ENCODE measurements at places on chromosomes 12 and 14. TPM values are rescaled to one million over a fixed set of nuclear protein-coding genes. Genes with fewer than 3 reads are reported as not detected.

The SERPINA10 gene
- total RNA-seq: not detected

DNA sequence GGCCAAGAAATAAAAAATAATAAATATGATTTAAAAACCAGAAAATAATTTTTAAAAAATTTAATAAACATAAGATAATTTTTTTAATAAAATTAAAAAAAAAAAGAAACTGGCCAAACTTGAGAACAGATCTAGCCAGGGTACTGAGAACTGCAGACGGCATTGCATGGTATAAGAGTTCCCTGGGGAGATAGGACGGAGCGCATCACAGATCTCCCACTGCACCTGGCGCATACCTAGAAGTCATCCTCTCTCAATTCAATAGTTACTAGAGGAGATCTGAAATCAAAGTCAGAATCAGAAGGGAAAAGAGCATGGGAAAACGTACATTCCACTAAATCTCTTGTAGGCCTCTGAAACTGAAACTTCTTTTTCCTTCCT lies 58.9 kb upstream of the BCL2L14 start:
- no peak for DNase-seq
- no peaks in the 10 kb centered on the region for H3K27me3 ChIP-seq
- no peaks in the 10 kb centered on the region for H3K36me3 ChIP-seq
- H3K4me1 ChIP-seq: peaks cover 28% of the 10 kb centered on the region
- no peak overlapping the region for H3K4me3 ChIP-seq
- no peak overlapping the region for H3K27ac ChIP-seq

DNA sequence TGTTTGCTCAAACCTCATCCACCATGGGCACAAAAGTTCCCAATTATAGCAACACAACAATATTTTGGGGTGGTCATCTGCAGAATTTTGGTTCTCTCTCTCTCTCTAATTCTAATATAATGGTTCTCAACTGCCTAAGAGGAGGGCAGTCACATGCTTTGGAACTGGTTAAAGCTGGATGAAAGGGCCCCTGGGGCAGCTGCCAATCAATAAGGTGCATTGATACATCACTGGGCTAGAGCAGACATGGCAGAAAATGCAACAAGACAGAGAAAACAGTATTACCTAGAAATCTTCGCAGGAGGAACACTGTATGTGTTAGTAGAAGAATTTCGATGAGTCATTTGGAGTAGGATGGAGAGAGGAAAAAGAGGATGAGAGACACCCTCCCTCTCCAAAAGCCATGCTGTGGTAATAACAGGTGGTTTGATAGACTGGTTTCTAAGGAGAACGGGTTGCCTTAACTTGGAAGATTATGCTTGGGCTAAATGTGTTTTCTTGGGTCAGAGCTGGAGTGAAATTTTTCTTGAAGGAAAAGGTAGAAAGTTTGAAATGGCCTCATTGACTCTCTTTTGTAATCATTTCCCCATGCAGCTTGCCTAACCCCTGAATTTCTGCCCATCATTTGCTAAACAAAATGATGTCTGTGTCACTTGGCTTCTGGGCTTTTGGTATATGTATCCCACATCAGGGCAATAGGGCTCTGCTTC lies 67.1 kb upstream of the HIF1A start:
- no peak overlapping the region for H3K4me3 ChIP-seq
- no peak for DNase-seq
- H3K27ac ChIP-seq: peak overlapping the region; percentile 13
- no peaks in the 10 kb centered on the region for H3K36me3 ChIP-seq

GRCh38 chr12:12979731-12980259 lies 20.3 kb downstream of the HEBP1 start:
- peaks cover 64% of the 10 kb centered on the region for H3K36me3 ChIP-seq
- DNase-seq: no peak

DNA sequence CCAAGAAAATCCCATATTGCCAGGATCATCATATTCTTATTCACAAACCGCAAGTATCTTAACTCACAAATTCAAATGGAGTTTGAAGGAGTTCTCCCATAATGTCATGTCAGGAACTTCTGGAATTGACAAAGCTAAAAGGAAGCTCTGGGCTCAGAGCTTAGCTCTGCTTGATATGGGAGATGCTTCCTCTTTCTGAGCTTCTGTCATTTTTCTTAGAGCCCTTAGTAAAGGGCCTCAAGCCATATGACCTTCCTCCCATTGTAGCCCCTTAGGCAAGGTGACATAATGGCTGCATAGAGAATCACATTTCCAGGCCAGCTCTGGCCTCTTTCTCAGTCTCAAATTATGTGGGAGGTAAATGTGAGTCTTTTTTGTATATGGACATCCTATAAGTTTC lies 40.9 kb downstream of the SLC4A8 start:
- no peaks in the 10 kb centered on the region for H3K27me3 ChIP-seq
- no peaks in the 10 kb centered on the region for H3K4me1 ChIP-seq
- H3K4me3 ChIP-seq: no peak overlapping the region
- H3K27ac ChIP-seq: no peak overlapping the region
- H3K36me3 ChIP-seq: no peaks in the 10 kb centered on the region

Measured in upper lobe of left lung (tissue), 6 donors.